ENCODE measurements at places on chromosomes 16 and 17.

- peak; percentile 24 for DNase-seq
Observed at GRCh38 chr17:57747221-57748017, 2.3 kb upstream of the CCDC182 start.

- DNase-seq, result no peak
Observed at GRCh38 chr16:89383095-89384003, 107.0 kb downstream of the ANKRD11 start.

- peak; percentile 54 for DNase-seq
Observed at GRCh38 chr17:40068917-40069750, 6.4 kb downstream of the THRA start.

- no peak for DNase-seq
Observed at GRCh38 chr16:85445779-85446222, 167.3 kb upstream of the GSE1 start.

DNA sequence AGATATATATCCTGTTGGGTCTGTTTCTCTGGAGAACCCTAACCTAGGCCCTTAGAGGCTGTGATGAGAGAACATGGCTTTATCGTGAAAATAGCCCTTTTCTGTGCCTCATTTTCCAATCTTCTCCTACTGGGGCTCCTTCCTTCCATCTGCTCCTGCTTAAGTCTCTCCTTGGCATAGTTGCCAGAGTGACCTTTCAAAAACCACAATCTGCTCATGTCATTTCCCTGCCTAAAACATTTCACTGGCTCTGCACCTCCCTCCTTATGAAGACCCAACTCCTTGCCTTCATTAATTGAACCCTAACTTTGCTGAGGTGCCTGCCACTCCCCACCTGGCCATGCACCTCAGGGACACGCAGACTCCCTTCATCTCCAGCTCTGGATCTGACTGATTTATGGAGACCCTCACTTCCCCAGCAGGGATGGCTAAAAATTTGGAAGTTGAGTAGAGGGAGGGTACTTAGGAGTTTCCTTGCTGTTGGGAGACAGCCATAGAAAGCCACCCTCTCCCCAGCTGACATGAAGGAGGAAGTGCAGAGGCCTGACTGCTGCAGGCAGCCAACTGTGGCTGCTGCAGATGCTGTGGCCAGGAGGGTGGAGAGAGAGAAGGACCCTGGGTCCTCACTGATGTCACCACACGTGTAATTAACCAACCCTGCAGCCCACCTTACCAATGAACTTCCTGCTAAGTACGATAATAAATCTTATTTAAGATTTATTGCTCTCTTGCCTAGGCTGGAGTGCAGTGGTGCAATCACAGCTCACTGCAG lies 6.3 kb upstream of the GGA2 start:
- DNase-seq, result no peak

GRCh38 chr17:17726458-17727060 lies 45.3 kb downstream of the RAI1 start:
- no peak for DNase-seq

DNA sequence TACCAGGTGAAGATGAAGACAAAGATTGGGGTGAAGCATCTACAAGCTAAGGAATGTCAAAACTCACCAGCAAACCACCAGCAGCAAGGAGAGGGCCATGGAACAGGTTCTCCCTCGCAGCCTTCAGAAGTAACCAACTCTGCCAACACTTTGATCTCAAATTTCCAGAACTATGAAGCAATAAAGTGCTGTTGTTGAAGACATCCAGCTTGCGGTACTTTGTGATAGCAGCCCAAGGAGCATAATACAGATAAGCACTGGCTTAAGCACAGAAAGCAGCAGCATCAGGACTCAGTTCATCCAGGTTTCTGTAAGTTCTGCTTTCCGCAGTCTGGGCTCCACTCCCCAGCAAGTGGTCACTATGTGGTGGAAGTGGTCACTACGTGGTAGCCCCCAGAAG lies 16.0 kb upstream of the CDRT4 start:
- no peak for DNase-seq

DNA sequence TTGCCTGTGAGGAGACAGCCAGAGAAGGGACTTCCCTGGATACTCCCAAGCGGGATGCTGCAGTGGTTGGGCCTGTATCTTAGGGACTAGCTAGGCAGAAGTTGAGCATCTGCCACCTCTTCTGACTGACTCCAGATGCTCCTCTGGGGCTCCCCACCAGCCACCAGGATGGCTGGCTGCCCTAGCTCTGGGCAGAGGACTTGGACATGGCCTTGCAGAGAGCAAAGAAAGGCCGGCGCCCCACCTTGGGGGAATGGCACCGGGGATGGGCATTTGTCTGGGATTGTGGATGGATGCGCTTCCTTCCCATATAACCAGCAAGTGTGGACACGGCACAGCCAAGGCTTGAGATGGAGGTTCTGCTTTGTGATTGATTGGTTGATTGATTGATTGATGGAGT lies 69.0 kb downstream of the OR1D5 start:
- DNase-seq, result no peak

DNA sequence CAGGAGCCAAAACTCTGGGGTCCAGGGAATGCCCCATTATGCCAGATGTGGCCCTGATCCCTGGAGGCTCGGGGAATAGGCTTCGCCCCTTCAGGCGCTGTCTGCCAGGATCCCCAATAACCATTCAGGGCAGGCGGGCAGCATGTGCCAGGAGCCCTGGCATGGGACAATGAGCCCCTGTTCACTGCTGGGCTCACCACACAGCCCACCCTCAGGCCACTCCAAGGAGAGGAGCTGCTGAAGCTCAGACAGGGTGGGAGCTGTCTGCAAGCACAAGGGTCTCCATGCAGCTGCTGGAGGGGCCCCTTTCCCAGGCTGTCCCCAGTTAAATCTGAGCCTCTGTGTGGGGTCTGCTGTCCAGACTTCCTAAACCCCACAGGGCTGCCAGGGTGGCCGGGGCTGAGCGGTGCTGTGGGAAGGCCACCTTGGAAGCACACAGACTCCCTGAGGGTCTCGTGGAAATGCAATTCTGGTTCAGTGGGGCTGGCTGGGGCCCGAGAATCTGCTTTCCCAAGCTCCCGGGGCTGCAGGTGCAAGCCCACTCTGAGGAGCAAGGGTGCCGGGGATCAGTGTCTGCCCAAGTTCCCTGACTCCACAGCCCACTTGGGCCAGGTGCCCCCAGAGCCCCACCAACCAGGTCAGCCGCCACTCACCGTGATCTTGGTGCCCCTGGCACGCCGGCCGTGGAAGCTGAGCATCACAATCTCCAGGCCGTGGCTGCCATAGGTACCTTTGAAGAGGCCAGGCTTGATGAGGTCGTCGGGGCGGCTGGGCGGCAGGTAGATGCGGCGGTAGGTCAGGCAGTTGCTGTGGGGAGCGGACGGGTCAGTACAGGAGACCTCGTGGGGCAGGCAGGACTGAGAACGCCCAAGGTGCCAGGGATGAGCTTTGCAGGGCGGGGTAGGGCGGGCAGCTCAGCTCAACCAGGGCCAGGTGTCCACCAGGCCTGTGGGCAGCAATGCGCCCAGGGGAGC lies 17.7 kb upstream of the C16orf95 start:
- DNase-seq, result no peak

DNA sequence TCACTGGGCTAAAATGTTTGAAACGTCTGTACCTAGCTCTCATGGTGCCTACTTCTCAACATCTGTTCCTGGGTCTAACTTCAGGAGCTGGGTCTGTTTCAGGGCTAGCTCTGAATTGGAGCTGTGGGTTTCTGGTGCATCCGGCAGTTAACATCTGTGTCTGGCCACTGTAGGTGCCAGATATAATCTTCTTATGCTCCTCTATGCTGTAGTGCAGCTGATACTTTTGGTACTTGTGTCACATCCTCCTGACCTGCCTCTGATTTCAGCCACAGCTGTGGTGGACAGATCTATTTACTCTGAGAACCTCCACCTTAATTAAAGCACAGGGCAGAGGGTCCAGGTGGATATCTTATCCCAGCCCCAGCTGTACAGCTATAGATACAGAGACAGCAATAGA lies 496.5 kb upstream of the CDH11 start:
- no peak for DNase-seq

DNA sequence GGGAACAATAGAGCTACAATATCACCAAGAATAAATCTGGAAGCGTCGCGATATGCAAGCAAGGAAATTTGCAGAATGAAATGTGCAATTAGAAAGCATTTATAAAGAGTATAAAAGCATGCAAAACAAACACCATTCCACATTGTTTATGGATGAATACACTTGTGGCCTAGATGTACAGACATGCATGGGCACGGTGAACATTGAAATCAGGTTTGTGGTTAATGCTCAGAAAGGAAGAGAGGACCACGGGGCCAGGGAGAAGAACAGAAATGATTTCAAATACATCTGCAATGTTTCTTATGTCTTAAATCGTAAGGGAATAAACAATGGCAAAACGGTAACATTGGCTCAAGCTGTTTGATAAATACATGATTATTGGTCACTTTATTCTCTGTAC lies 235.9 kb downstream of the FOXL1 start:
- DNase-seq, result no peak
